Karpas-422 (cell line): ENCODE measurements at places on chromosomes 12 and 14. TPM values are rescaled to one million over a fixed set of nuclear protein-coding genes. Genes with fewer than 3 reads are reported as not detected.
A peak's percentile ranks its signal among the peaks of the same experiment; 100 is the strongest.

- no peak for DNase-seq
- peaks cover 9% of the 10 kb centered on the region for H3K36me3 ChIP-seq
- H3K4me1 ChIP-seq = peaks cover 16% of the 10 kb centered on the region
- H3K27ac ChIP-seq = peak overlapping the region; percentile 25
- no peak overlapping the region for H3K4me3 ChIP-seq
- H3K27me3 ChIP-seq = no peaks in the 10 kb centered on the region
Measured at GRCh38 chr12:120019938-120020337, 30.9 kb downstream of the BICDL1 start.

DNA sequence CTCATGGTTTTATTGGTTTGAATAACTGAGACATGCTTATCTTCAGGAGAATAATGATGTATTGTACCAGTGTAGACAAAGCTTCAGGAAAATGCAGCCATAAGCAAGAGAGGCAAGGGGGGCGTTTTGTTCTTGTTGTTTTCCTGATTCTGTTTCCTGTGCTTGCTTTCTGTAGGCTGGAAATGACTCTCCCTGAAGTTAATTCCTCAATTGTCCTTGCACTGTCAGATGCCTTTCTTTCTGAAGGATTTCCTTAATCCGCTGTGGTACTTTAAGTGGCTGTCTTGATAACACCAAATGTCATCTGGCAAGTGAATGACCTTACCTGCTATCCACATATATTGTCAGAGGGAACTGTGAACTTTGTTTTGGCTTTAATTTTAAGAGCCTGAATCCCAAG is 220.0 kb downstream of the NEDD1 start:
- no peak overlapping the region for H3K27ac ChIP-seq
- H3K36me3 ChIP-seq = no peaks in the 10 kb centered on the region
- no peaks in the 10 kb centered on the region for H3K27me3 ChIP-seq

DNA sequence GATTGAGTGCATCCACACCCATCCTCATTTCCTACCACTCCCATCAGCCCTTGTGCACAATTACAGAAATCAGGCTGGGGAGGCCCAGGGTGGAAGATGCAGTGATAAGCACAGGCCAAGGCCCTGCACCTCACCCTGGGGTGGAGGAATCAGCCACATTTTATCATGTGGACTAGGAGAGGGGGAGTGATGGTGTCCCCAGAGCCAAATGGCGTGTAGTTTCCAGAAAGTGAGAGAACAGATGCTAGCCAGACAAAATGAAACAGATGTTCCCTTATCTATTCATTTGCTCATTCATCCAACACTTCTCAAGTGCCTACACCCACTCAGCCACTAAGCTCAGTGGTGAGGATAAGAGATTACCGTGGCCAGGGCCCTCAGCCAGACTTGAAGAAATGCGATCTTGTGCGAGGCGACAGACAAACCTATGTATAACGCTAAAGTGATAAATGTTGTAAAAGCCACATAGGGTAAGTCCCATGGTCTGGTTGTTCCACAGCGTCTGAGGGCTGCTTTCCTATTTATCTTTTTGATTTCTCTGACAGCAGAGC is 93.6 kb downstream of the STAB2 start:
- H3K4me3 ChIP-seq = no peak overlapping the region
- H3K4me1 ChIP-seq = no peaks in the 10 kb centered on the region
- no peaks in the 10 kb centered on the region for H3K36me3 ChIP-seq
- DNase-seq = no peak
- H3K27ac ChIP-seq = no peak overlapping the region
- no peaks in the 10 kb centered on the region for H3K27me3 ChIP-seq

DNA sequence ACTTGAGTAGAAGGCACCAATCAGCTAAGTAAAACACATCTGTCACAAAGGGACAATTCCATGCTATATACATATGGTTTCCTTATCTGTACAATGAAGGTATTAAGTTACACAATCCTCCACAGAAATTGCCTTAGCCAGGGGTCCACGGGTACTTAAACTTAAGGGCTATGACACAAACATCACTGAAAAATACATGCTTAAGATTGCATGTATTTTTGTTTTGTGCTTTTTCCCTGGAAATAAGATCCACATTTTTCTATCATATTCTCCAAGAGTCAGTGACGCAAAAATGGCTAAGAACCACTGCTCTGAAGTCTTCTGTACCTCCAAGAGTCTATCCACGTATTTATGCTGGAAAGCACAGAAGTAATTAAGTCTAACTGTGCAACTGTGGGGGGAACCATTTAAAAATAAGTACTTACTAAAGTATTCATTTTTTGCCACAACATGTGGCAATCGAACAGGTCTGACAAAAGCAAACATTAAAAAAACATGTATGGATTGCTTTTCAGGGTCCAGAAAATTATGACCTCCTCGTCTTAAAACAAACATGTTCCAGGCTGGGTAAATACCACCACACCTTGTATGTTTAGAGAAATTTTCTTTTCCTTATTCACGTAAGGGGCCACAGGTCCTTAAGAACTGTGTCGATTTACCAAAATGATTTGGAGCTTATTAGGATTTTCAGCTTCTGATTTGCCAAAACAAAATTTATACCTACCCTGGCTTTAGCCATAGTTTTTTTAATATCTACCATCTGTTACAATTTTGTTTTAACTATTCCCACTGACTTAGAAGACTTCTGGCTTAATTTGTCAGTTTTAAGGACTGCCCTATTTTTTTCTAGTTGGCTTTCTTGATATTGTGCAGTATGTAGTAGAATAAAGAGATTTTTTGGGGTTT is 2.8 kb downstream of the SLC38A2 start:
- no peak overlapping the region; the same call in 1 of the 2 replicates for H3K4me3 ChIP-seq
- peaks cover 63% of the 10 kb centered on the region for H3K36me3 ChIP-seq
- no peak for DNase-seq
- no peak overlapping the region for H3K27ac ChIP-seq

- no peak overlapping the region for H3K4me3 ChIP-seq
- H3K27me3 ChIP-seq = no peaks in the 10 kb centered on the region
- no peak overlapping the region for H3K27ac ChIP-seq
- peaks cover 17% of the 10 kb centered on the region; the same call in 1 of the 2 replicates for H3K36me3 ChIP-seq
- H3K4me1 ChIP-seq = no peaks in the 10 kb centered on the region
- peak; percentile 86 for DNase-seq
Measured at GRCh38 chr14:64478634-64479250, 13.4 kb downstream of the AKAP5 start.

GRCh38 chr14:103343164-103343879 is 9.3 kb downstream of the EIF5 start:
- peaks cover 8% of the 10 kb centered on the region; the same call in 1 of the 2 replicates for H3K4me1 ChIP-seq
- H3K36me3 ChIP-seq = peaks cover 60% of the 10 kb centered on the region
- DNase-seq = no peak
- H3K27me3 ChIP-seq = no peaks in the 10 kb centered on the region
- H3K4me3 ChIP-seq = no peak overlapping the region

- H3K27ac ChIP-seq = no peak overlapping the region
- DNase-seq = no peak
- peaks cover 11% of the 10 kb centered on the region for H3K4me1 ChIP-seq
- no peaks in the 10 kb centered on the region; the same call in 1 of the 2 replicates for H3K27me3 ChIP-seq
- H3K4me3 ChIP-seq = no peak overlapping the region
Measured at GRCh38 chr12:71277866-71278265, 120.1 kb upstream of the TSPAN8 start.

DNA sequence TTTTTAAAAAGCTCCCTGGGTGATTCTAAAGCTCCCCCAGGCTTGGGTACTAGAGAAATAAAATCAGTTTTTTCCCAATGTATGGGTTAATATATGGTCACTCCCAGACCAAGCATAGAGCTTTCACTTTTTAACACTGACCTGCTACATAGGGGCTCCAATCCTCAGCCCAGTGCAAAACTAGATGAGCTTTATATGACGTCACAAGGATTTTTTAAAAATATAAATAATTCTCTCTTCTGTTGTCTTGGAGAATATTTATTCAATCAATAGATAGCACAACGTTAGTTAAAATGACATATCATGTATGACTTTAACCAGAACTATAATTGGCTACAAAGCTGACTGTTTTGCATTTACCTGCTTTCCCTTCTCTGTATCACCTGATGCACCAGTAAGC is 137.9 kb upstream of the TMCC3 start:
- H3K4me3 ChIP-seq = no peak overlapping the region
- no peak overlapping the region for H3K27ac ChIP-seq
- H3K4me1 ChIP-seq = peaks cover 38% of the 10 kb centered on the region
- H3K27me3 ChIP-seq = no peaks in the 10 kb centered on the region
- no peaks in the 10 kb centered on the region for H3K36me3 ChIP-seq

GRCh38 chr12:120235369-120236323 is 29.9 kb downstream of the PXN start:
- H3K4me3 ChIP-seq = no peak overlapping the region
- H3K36me3 ChIP-seq = no peaks in the 10 kb centered on the region
- peaks cover 6% of the 10 kb centered on the region; the same call in 1 of the 2 replicates for H3K4me1 ChIP-seq
- no peaks in the 10 kb centered on the region for H3K27me3 ChIP-seq
- H3K27ac ChIP-seq = no peak overlapping the region

DNA sequence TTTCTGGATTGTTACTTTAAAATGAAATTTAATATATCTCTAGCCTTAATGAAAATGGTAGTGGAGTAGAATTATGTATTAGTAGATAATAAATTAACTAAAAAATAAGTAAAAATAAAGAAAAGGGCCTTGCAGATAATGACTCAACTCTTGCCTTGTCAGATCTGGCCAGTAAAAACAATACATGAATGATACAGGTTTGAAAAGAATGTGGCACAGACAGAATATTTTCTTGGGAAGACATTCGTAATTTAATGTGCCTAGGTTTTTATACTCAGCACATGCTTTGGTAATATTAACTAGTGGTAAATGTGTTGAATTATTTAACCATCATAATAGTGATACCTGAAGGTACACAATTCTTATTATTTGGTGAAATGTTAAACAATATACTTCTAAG is 28.3 kb downstream of the ATF7IP start:
- H3K36me3 ChIP-seq = peaks cover 21% of the 10 kb centered on the region
- no peak for DNase-seq
- H3K4me3 ChIP-seq = peak overlapping the region; percentile 28
- peaks cover 78% of the 10 kb centered on the region for H3K4me1 ChIP-seq
- no peaks in the 10 kb centered on the region for H3K27me3 ChIP-seq

- no peaks in the 10 kb centered on the region for H3K4me1 ChIP-seq
- H3K36me3 ChIP-seq = no peaks in the 10 kb centered on the region
- H3K4me3 ChIP-seq = no peak overlapping the region
- DNase-seq = no peak
- H3K27me3 ChIP-seq = no peaks in the 10 kb centered on the region
- H3K27ac ChIP-seq = no peak overlapping the region
Measured at GRCh38 chr14:46653031-46653755, 1.6 kb upstream of the RPL10L start.

- no peak overlapping the region for H3K27ac ChIP-seq
- H3K36me3 ChIP-seq = no peaks in the 10 kb centered on the region
- no peak for DNase-seq
- H3K4me1 ChIP-seq = no peaks in the 10 kb centered on the region
- no peak overlapping the region for H3K4me3 ChIP-seq
- no peaks in the 10 kb centered on the region for H3K27me3 ChIP-seq
Measured at GRCh38 chr12:80643961-80644360, 63.5 kb upstream of the MYF6 start.

DNA sequence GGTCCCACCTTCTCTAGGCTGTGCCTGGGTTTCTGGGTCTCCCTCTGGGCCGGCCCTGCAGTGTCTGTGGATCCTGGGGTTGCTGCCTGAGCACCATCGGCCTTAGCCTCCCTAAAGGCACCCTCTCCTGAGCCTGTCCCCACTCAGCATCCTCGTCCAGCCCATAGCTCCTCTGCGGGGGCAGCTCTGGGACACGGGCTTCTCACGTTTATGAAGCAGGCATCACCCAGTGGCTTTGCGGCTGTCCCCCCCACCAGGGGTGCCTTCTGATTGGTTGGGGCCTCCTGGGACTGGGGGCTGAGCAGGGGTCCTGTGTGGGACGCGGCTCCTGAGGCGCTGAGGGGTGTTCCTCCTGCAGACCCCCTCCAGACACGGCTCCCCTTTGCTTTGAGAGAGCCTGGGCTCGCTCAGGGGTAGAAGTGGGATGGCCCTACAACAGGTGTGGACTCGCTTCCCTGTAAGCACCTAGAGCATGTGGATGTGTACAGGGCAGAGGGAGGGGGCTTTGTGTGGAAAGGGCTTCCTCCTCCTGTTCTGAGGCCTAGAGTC is 10.7 kb downstream of the ULK1 start:
- H3K36me3 ChIP-seq = no peaks in the 10 kb centered on the region
- DNase-seq = no peak
- no peaks in the 10 kb centered on the region for H3K27me3 ChIP-seq
- H3K4me1 ChIP-seq = no peaks in the 10 kb centered on the region
- no peak overlapping the region for H3K27ac ChIP-seq

GRCh38 chr14:59069163-59069854 is 119.2 kb upstream of the DAAM1 start:
- H3K4me3 ChIP-seq = no peak overlapping the region
- H3K36me3 ChIP-seq = no peaks in the 10 kb centered on the region
- no peak for DNase-seq
- H3K27ac ChIP-seq = no peak overlapping the region
- H3K27me3 ChIP-seq = no peaks in the 10 kb centered on the region
- no peaks in the 10 kb centered on the region for H3K4me1 ChIP-seq

DNA sequence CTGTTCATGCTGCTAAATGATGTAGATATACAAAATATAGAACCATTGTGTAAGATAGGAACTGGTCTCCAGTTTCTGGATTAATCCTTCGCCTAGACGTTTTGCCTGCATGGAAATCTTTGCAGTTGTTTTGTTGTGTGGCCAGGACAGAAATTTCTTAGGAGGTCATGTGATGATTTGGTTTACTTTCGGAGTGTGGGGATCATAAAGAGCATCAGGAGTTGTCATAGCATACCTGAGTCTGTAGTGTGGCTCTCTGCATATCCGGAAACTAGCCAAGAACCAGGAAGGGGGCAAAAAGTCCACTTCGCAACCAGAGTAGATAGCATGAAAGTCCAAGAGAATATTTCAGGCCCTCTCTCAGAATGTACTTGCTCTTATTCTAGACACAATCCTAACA is 3.1 kb downstream of the SAMD4A start:
- no peaks in the 10 kb centered on the region for H3K27me3 ChIP-seq
- peak overlapping the region; percentile 88; the same call in 1 of the 2 replicates for H3K27ac ChIP-seq
- peaks cover 34% of the 10 kb centered on the region for H3K4me1 ChIP-seq
- H3K4me3 ChIP-seq = peak overlapping the region; percentile 90
- peaks cover 67% of the 10 kb centered on the region for H3K36me3 ChIP-seq

- H3K4me3 ChIP-seq = no peak overlapping the region
- H3K27ac ChIP-seq = no peak overlapping the region
- peaks cover 18% of the 10 kb centered on the region for H3K4me1 ChIP-seq
Measured at GRCh38 chr12:13156277-13156676, 40.2 kb upstream of the EMP1 start.

- H3K27ac ChIP-seq = peak overlapping the region; percentile 68
- H3K27me3 ChIP-seq = no peaks in the 10 kb centered on the region
- H3K36me3 ChIP-seq = peaks cover 26% of the 10 kb centered on the region
- DNase-seq = peak; percentile 77
- H3K4me1 ChIP-seq = peaks cover 39% of the 10 kb centered on the region
Measured at GRCh38 chr14:65101631-65102440, 481 bp downstream of the MAX start.

GRCh38 chr12:54701940-54702592 is 53.9 kb upstream of the DCD start:
- peak; percentile 78 for DNase-seq
- H3K27me3 ChIP-seq = no peaks in the 10 kb centered on the region
- no peak overlapping the region for H3K4me3 ChIP-seq
- no peaks in the 10 kb centered on the region for H3K36me3 ChIP-seq
- H3K4me1 ChIP-seq = peaks cover 3% of the 10 kb centered on the region; the same call in 1 of the 2 replicates

GRCh38 chr12:121165316-121165715 is 32.6 kb downstream of the P2RX7 start:
- no peak overlapping the region for H3K27ac ChIP-seq
- no peak overlapping the region for H3K4me3 ChIP-seq
- no peaks in the 10 kb centered on the region for H3K36me3 ChIP-seq
- H3K27me3 ChIP-seq = no peaks in the 10 kb centered on the region
- DNase-seq = no peak

The CCDC60 gene
- not detected in 2 replicates for total RNA-seq

The FOXN4 gene
- not detected in 2 replicates for total RNA-seq

The KRT7 gene
- not detected in 2 replicates for total RNA-seq

The RBP5 gene
- total RNA-seq = not detected in 2 replicates

The GDF11 gene
- total RNA-seq = 2.9 and 7.8 TPM in 2 replicates

The REP15 gene
- not detected in 2 replicates for total RNA-seq

The ESR2 gene
- 87.8 and 101 TPM in 2 replicates for total RNA-seq

The GPRC5D gene
- total RNA-seq = not detected in 2 replicates

The SMAGP gene
- total RNA-seq = 2.3 and 2.5 TPM in 2 replicates

The C12orf75 gene
- 149 and 291 TPM in 2 replicates for total RNA-seq
